ENCODE measurements at places on chromosomes 13 and 19. TPM values are rescaled to one million over a fixed set of nuclear protein-coding genes. Genes with fewer than 3 reads are reported as not detected.

Gene ZGLP1
- 7.0 TPM for total RNA-seq

Gene B3GNT3
- 0.96 TPM for total RNA-seq

Gene OVOL3
- not detected for total RNA-seq

Gene ZNF230
- 3.1 TPM for total RNA-seq

Gene PTGER1
- 0.63 TPM for total RNA-seq

Measured in H9 (cell line).